ENCODE measurements at places on chromosomes 4 and X.

DNA sequence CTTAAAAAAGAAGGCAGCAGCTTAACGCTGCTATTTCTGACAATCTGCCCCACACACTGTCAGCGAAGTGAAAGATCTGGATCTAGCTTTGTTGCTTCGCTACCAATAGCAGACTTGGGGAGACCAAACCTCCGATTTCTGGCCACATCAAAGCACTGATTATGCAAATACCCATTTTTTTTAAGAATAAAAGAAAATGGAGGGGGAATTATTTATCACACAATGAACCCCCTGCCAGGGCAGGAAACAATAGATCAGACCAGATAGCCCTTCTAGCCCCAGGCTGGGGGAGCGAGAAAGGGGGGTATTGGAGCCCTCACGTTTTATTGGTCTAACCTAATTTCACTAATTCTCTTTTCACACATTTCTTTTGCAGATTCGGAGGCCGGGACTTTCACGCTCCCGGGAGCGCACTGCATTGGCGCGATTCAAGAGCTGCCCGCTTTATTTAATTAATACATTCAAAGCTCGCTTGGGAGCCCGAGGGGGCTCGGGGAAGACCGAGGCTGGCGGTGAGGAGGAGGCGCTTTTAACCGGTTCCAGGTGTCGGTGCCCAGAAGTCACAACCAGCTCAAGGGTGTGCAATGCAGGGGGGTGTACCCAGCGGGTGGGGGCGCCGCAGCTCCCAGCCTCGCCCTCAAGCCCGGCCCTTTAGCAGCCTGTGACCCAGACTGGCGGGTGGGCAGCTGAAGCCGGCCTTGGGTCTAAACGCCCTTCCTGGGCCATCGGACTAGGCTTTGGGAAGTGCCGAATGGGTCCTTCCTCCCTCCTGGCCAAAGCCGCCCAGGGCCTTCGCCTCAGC lies 5.5 kb downstream of the NEUROG2 start:
- DNase-seq = no peak

- DNase-seq = no peak
These were observed 3.6 kb upstream of the SLC9A6 start for GRCh38 chrX:135981668-135982067.

GRCh38 chr4:61425315-61425714 lies 225.2 kb downstream of the ADGRL3 start:
- no peak for DNase-seq

DNA sequence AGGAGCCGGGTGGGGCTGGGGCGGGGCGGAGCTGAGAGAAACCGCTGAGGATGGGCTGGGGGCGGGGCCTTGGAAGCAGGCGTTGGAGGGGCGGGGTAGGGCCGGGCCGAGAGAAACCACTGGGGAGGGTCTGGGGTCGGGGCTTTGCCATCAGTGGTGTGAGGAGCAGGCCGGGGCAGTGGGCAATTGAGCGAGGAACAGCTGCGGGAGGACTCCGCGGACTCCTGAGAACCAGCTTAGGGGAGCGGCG lies 1.3 kb upstream of the EOLA2 start:
- DNase-seq = no peak

GRCh38 chr4:121400632-121401031 lies 19.8 kb upstream of the QRFPR start:
- no peak for DNase-seq

- no peak for DNase-seq
These were observed 8.4 kb upstream of the C4orf54 start for GRCh38 chr4:99665983-99666382.

DNA sequence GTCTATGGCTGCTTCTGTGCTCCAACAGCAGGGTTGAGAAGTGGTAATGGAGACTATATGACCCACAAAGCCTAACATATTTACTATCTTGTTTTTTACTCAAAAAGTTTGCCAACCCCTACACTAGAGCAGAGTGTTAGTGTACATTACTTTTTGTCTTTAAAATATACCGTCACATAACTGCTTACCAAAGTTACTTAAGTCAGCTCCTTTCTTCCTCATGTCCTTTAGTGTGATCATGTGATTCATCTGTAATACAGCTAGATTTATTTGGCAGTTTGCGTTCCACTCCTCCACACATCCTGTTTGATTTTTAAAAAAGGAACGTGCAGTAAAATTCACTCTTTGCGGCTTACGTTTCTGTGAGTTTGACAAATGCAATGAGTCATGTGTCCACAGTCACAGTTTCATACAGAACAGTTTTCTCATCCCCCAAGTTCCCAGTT lies 162.4 kb upstream of the GPRIN3 start:
- no peak for DNase-seq

DNA sequence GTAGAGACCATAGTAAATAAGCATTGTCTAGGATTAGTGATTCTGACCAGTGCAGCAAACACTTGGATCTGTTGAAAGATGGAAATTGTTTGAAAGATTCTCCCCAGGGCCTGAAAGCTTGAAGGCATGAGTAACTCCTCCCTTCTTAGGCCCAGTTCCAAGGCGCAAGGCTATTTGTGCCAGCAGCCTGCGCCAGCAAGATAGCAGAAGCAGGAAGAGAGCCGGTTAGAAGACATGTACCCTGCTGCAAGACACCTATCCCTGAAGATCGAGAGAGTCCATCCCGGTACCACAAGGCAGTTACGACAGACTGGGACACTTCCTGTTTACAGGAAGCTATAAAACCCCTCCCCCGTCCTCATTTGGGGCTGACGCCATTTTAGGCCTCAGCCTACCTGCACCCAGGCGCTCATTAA lies 72.4 kb upstream of the JADE1 start:
- no peak for DNase-seq

- DNase-seq = no peak
These were observed 142.8 kb upstream of the RAI2 start for GRCh38 chrX:18003876-18004275.

- DNase-seq = no peak
These were observed 335.8 kb upstream of the SFRP2 start for GRCh38 chr4:154124539-154125255.

- DNase-seq = no peak
These were observed 142.1 kb downstream of the APBB2 start for GRCh38 chr4:41072021-41072777.

- DNase-seq = no peak
These were observed 4.8 kb downstream of the SLC49A3 start for GRCh38 chr4:683982-684622.

DNA sequence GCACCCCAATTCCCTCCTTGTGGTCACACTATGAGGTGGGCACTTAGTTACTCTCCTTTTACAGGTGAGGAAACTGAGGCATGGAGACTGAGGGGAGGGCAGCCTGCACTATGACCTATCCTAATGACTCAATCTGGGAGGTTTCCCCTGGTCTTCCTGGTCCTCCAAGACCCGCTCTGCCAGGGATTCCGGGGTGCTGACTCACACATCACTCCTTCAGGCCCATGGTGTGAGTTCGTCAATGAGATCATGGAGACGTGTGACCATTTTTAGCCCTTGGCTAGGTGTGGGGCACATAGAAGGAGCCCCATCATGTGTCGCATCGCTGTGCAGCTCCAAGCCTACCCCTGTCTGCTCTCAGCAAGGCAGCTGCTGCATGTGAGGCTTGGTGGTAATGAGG lies 32.4 kb upstream of the BCOR start:
- DNase-seq = no peak

GRCh38 chr4:95549246-95550114 lies 707 bp upstream of the UNC5C start:
- DNase-seq = no peak

- DNase-seq = no peak
These were observed 28.7 kb downstream of the STIM2 start for GRCh38 chr4:26889356-26889755.

DNA sequence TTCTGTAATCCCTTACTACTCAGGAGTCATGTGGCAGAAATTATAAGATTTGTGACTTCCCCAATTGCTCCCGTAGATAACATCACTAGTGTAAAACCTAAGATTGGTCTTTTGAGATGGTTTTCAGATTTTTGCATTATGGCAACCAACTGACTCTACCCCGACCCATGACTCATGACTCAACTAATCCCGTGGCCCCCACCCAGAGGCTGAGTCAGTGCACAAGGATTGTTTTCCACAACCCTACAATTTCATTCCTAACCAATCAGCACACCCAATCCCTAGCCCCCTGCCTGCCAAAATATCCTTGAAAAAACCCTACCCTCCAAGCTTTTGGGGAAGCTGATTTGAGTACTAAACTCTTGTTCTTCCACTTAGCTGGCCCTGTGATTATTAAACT lies 109.4 kb upstream of the FAM9C start:
- no peak for DNase-seq

- no peak for DNase-seq
These were observed 498 bp downstream of the RBMX start for GRCh38 chrX:136880003-136880451.
